ENCODE measurements at places on chromosomes 3 and 15. TPM values are rescaled to one million over a fixed set of nuclear protein-coding genes. Genes with fewer than 3 reads are reported as not detected.

- no peak overlapping the region for H3K4me3 ChIP-seq
- H3K27ac ChIP-seq = no peak overlapping the region
- peak; percentile 16 for DNase-seq
- H3K27me3 ChIP-seq = peaks cover 6% of the 10 kb centered on the region
Observed at GRCh38 chr3:127204841-127205582, 12.1 kb downstream of the PRR23E start.

GRCh38 chr3:10469441-10470119 is 35.8 kb downstream of the ATP2B2 start:
- DNase-seq = no peak
- H3K36me3 ChIP-seq = no peaks in the 10 kb centered on the region
- no peak overlapping the region for H3K27ac ChIP-seq
- H3K4me3 ChIP-seq = no peak overlapping the region
- peaks cover 6% of the 10 kb centered on the region for H3K27me3 ChIP-seq

GRCh38 chr3:42500909-42501308 is 1.5 kb upstream of the VIPR1 start:
- no peaks in the 10 kb centered on the region for H3K36me3 ChIP-seq
- no peak overlapping the region for H3K27ac ChIP-seq
- peaks cover 38% of the 10 kb centered on the region for H3K27me3 ChIP-seq
- H3K4me1 ChIP-seq = peaks cover 37% of the 10 kb centered on the region
- H3K4me3 ChIP-seq = peak overlapping the region; percentile 26
- no peak for DNase-seq

GRAMD1C gene
- total RNA-seq = 1.1 TPM

GRCh38 chr3:195583831-195584542 is at the start of gene APOD:
Gene APOD (minus strand): TSS chr3:195583940. CDS start chr3:195579461, 4,479 bp downstream.
- DNase-seq = no peak
- no peak within 1 kb of the TSS for H3K27ac ChIP-seq
- no peaks in the 10 kb centered on the region for H3K36me3 ChIP-seq

C3orf70 gene
- total RNA-seq = not detected

IL12A gene
- total RNA-seq = not detected

DNA sequence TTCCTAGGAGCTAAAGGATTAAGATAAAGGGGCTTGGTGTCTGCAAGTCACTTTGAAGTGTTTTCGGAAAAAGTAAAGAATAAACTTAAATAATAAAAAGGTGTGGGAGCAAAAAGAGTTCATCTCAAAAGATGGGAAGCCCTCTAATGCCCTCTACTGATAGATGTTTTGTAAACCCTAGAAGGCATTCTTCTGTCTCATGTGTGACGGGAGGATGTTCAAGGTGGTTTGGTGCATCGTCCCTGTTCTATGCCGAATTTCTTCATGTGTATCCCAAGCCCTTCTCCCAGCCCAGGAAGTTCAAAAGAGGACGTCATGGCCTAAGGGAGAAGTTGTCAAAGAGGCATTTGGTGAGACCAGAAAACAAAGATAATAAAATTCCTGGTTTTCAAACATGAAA is 37.2 kb downstream of the CCK start:
- peaks cover 15% of the 10 kb centered on the region for H3K4me1 ChIP-seq
- no peaks in the 10 kb centered on the region for H3K27me3 ChIP-seq
- no peak for DNase-seq
- H3K36me3 ChIP-seq = peaks cover 15% of the 10 kb centered on the region

GRCh38 chr3:34419801-34420200 is 621.4 kb downstream of the PDCD6IP start:
- H3K4me1 ChIP-seq = no peaks in the 10 kb centered on the region
- H3K27ac ChIP-seq = no peak overlapping the region
- H3K27me3 ChIP-seq = no peaks in the 10 kb centered on the region
- no peak overlapping the region for H3K4me3 ChIP-seq
- no peak for DNase-seq

RBP2 gene
- total RNA-seq = not detected

DNA sequence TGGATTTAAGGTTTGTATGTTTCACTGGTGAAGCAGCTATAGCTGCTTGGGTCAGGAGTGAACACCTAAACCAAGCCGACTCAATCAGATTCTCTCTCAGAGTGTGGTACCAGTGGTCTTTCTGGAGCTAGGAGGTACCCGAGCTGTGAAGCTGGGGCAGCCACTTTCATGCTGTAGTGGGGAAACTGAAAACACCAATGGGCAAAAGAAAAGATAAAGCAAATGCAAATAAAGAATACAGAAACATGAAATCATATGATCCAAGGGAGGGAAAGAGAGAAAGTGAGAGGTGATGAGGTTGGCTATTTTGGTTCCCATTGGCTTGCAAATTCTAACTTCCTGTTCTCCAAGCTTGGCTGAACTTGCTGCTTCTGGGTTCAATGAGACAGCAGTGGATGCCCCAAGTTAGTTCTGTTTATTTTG is 212.3 kb upstream of the CFAP20DC start:
- H3K27me3 ChIP-seq = no peaks in the 10 kb centered on the region
- H3K4me3 ChIP-seq = no peak overlapping the region
- no peak for DNase-seq
- H3K36me3 ChIP-seq = no peaks in the 10 kb centered on the region

- H3K4me1 ChIP-seq = no peaks in the 10 kb centered on the region
- H3K4me3 ChIP-seq = no peak overlapping the region
- no peak overlapping the region for H3K27ac ChIP-seq
- H3K27me3 ChIP-seq = no peaks in the 10 kb centered on the region
- no peak for DNase-seq
- H3K36me3 ChIP-seq = no peaks in the 10 kb centered on the region
Observed at GRCh38 chr3:175329373-175329772, 470.2 kb downstream of the NAALADL2 start.

LRRC34 gene
- total RNA-seq = 12.0 TPM

DNA sequence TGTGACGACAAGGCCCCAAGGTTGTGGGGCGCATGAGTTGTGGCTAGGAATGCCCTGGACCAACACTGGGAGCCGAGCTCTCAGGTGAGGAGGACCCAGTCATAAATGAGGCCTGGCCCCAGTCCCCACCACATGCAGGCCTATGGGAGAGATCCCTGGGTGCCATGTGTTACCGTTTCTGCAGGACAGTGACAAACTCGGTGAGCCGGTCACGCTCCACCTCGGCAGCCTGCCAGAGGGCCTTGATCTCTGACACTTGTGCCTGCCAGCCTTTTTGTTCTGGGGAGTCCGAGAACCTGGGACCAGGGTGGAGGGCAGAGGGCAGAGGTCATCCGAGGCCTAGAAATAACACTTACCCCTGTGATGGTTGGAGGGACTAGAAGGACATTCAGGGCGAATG is 27.7 kb upstream of the HHATL start:
- no peaks in the 10 kb centered on the region for H3K4me1 ChIP-seq
- peaks cover 7% of the 10 kb centered on the region for H3K27me3 ChIP-seq
- H3K27ac ChIP-seq = no peak overlapping the region
- no peaks in the 10 kb centered on the region for H3K36me3 ChIP-seq
- DNase-seq = no peak

GRCh38 chr3:114586119-114586518 is 292.3 kb downstream of the TIGIT start:
- peaks cover 6% of the 10 kb centered on the region for H3K4me1 ChIP-seq
- no peak overlapping the region for H3K27ac ChIP-seq
- H3K27me3 ChIP-seq = no peaks in the 10 kb centered on the region
- no peak for DNase-seq

CAND2 gene
- 0.53 TPM for total RNA-seq

DNAJA4 gene
- total RNA-seq = 29.7 TPM

SERPINI2 gene
- total RNA-seq = not detected

GRCh38 chr15:33963831-33964664 is 4.2 kb upstream of the CHRM5 start:
- peaks cover 3% of the 10 kb centered on the region for H3K27me3 ChIP-seq
- DNase-seq = no peak
- H3K4me1 ChIP-seq = no peaks in the 10 kb centered on the region
- no peak overlapping the region for H3K4me3 ChIP-seq
- no peak overlapping the region for H3K27ac ChIP-seq

DNA sequence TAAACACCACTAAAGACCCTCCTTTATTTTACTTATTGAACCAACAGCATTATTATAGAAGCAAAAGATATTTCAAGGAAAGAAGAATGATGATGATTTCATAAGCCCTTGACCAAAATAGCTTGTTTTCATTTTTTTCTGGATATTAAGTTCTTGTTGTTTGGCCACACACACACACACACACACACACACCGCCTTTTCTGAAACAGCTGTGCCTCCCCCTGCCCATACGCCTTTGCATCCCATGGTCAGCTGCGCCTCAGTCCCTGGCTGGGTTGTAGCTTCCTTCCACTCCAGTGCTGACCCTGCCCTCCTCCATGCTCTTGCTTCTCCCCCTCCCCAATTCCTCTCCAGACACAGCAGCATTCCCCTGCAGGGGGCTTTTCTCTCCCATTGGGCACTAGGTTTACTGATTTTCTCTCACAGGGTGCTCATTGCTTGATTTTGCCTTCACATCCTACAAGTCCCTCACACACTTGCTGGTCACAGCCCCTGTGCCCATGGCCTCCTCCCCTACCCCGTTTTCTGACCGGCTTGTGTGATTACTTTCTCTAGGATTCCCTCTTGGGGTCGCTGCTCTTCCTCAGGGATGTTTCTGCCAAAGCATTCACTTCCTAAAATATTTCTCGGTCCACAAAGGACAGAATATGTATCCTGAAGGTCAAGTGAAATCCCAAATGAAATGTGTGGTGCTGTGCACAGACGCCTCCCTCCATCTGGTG is 18.4 kb downstream of the MESP1 start:
- H3K36me3 ChIP-seq = no peaks in the 10 kb centered on the region
- peaks cover 21% of the 10 kb centered on the region for H3K27me3 ChIP-seq
- no peaks in the 10 kb centered on the region for H3K4me1 ChIP-seq
- no peak overlapping the region for H3K4me3 ChIP-seq

OGG1 gene
- total RNA-seq = 36.9 TPM

- H3K36me3 ChIP-seq = no peaks in the 10 kb centered on the region
- DNase-seq = no peak
- H3K27ac ChIP-seq = no peak overlapping the region
- no peaks in the 10 kb centered on the region for H3K27me3 ChIP-seq
- H3K4me3 ChIP-seq = no peak overlapping the region
Observed at GRCh38 chr3:189490337-189490736, 140.9 kb upstream of the TP63 start.

STRA6 gene
- total RNA-seq = not detected

NRG4 gene
- not detected for total RNA-seq

GRCh38 chr3:118772547-118773011 is 262.1 kb downstream of the IGSF11 start:
- no peak overlapping the region for H3K4me3 ChIP-seq
- H3K36me3 ChIP-seq = no peaks in the 10 kb centered on the region
- DNase-seq = no peak
- no peaks in the 10 kb centered on the region for H3K4me1 ChIP-seq
- no peak overlapping the region for H3K27ac ChIP-seq

Measured in activated CD8-positive, alpha-beta T cell treated with anti-CD3 and anti-CD28 coated beads, Interleukin-2, amount 10 ng/mL, durations not matched to agents 7 days and 5 days (primary cell).